ENCODE measurements at places on chromosomes 6 and 20. TPM values are rescaled to one million over a fixed set of nuclear protein-coding genes. Genes with fewer than 3 reads are reported as not detected.

Gene AIF1
- total RNA-seq, result not detected

Gene CTCFL
- not detected for total RNA-seq

Gene PDE10A
- 10.4 TPM for total RNA-seq

Gene FAM83B
- not detected for total RNA-seq

Gene CD40
- not detected for total RNA-seq

Gene PAX1
- total RNA-seq, result not detected

Gene DAAM2
- 137 TPM for total RNA-seq

Gene PRR18
- total RNA-seq, result 0.70 TPM

Gene BPIFB6
- total RNA-seq, result not detected

GRCh38 chr6:168124158-168124557 is 45.1 kb upstream of the FRMD1 start:
- H3K27me3 ChIP-seq, result peaks cover 10% of the 10 kb centered on the region
- no peaks in the 10 kb centered on the region for H3K36me3 ChIP-seq
- no peak overlapping the region for H3K4me3 ChIP-seq
- H3K27ac ChIP-seq, result no peak overlapping the region

- DNase-seq, result no peak
- no peaks in the 10 kb centered on the region for H3K36me3 ChIP-seq
- no peaks in the 10 kb centered on the region for H3K4me1 ChIP-seq
- no peaks in the 10 kb centered on the region for H3K27me3 ChIP-seq
Measured at GRCh38 chr20:19288636-19289035, 76.2 kb downstream of the SLC24A3 start.

GRCh38 chr6:107538856-107539387 is 49.0 kb downstream of the SOBP start:
- H3K27me3 ChIP-seq, result no peaks in the 10 kb centered on the region
- peaks cover 41% of the 10 kb centered on the region for H3K4me1 ChIP-seq
- no peak overlapping the region for H3K4me3 ChIP-seq
- DNase-seq, result no peak
- no peak overlapping the region for H3K27ac ChIP-seq

DNA sequence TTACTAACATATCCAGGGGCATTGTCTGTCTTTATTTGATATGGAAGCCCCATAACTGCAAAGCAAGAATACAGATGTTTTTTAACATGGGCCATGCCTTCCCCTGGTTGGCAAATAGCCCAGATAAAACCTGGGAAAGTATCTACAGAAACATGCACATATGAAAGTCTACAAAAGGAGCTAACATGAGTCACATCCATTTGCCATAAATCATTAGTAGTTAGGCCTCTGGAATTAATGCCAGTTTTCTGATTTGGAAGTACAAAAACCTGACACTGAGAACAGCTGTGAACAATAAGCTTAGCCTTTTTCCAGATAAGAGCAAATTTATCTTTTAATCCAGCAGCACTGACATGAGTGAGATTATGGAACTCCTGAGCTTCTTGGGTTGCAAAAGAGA is 418.0 kb upstream of the IMPG1 start:
- no peaks in the 10 kb centered on the region for H3K27me3 ChIP-seq
- peaks cover 3% of the 10 kb centered on the region for H3K36me3 ChIP-seq
- H3K4me3 ChIP-seq, result no peak overlapping the region

DNA sequence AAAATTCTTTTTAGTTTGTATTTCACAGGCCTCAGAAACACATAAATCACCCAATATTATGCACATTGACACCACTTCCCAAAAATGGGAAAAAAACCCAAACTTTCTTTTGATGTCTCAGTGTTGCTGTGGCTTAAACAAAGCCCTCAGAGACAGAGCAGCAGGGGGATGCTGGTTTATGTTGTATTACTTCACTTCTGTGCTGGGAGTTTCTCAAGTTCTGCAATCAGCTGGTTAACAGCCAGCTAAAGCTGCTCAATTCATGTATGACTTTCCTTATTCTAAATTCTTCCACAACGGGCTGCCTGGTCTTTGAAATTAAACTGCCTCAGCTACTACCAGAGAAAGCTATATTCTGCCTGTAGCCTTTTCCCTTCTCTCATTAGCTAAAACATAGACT is 5.6 kb downstream of the FILIP1 start:
- peak overlapping the region; percentile 31 for H3K4me3 ChIP-seq
- no peaks in the 10 kb centered on the region for H3K36me3 ChIP-seq
- no peaks in the 10 kb centered on the region for H3K27me3 ChIP-seq
- peaks cover 45% of the 10 kb centered on the region for H3K4me1 ChIP-seq

DNA sequence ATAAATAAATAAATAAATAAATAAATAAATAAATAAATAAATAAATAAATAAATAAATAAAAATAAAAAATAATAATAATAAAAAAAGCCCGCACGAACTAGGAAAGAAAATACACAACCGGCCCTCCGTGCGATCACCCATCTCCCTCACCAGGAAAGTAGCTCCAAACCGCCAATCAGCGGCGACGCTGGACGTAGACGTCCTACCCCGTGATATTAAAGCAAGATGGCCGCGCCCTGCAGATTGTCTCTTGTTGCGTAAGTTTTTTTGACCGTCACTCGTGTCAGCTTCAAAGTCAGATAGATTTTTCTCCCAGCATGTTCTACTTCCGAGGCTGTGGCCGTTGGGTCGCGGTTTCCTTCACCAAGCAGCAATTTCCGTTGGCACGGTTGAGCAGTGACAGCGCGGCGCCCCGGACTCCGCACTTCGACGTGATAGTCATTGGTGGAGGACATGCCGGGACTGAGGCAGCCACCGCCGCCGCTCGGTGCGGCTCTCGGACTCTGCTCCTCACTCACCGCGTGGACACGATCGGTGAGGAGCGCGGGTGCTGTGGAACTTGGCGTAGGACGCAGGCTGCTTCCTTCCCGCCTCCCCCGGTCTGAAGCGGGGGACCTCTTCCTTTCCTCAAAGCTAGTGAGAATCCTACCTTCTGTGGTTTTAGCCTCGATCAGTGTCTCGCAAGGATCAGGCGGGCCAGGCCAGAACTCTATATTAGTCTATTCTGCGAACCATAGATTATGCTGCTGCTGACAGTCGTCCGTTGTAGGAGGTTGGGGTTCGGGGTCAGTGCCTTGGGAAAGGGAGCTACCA is at the start of gene MTO1:
Gene MTO1 (plus strand): TSS at position 201 of the 814 bp plus-strand sequence. CDS start 118 bp downstream, at position 319.
- peak; percentile 94 for DNase-seq
- peak within 1 kb of the TSS; percentile 100 for H3K27ac ChIP-seq
- H3K4me1 ChIP-seq, result peaks cover 18% of the 10 kb centered on the region
- no peaks in the 10 kb centered on the region for H3K27me3 ChIP-seq

- DNase-seq, result no peak
- peaks cover 54% of the 10 kb centered on the region for H3K27me3 ChIP-seq
- H3K27ac ChIP-seq, result no peak overlapping the region
- H3K4me1 ChIP-seq, result peaks cover 2% of the 10 kb centered on the region
- no peak overlapping the region for H3K4me3 ChIP-seq
- no peaks in the 10 kb centered on the region for H3K36me3 ChIP-seq
Measured at GRCh38 chr20:40519918-40520317, 169.1 kb downstream of the MAFB start.

GRCh38 chr20:11987526-11987925 is 69.8 kb downstream of the BTBD3 start:
- H3K36me3 ChIP-seq, result no peaks in the 10 kb centered on the region
- peaks cover 4% of the 10 kb centered on the region for H3K27me3 ChIP-seq
- H3K4me1 ChIP-seq, result no peaks in the 10 kb centered on the region
- DNase-seq, result no peak

DNA sequence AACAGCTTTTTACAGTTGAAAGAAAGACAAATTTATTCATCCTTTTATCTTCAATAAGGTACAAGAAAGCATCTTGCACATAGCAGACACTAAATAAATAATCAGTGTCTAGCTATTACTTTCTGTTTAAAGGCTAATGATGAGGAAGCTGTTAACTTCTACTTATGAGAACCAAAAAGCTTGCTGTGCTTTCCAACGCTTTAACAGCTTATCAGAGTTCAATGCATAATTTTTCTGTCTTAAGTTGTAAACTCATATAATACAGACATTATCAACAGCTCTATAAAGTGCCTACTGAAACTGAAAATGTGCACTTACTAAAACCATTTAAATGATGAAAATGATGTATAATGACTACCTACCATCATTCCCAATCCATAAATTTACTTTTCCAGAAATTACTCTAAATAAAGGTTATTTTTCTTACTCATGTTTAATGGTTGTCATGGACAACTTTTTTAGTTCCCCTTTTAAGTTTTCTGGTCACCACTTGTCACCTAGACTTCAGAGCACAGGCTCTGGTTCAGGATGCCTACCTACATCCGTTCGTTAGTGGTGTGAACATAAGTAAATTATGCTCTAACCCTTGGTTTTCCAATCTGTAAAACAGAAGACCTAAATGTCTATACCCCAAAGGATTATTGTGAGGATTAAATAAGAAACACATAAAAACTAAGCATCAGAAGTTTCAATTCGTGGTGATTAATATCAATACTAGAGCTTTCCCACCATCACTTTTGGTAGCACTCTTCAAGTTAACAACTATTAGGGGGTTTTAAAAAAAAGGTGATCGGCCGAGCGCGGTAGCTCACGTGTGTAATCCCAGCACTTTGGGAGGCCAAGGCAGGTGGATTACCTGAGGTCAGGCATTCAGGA is 8.0 kb downstream of the PNISR start:
- no peaks in the 10 kb centered on the region for H3K27me3 ChIP-seq
- H3K36me3 ChIP-seq, result no peaks in the 10 kb centered on the region
- no peak overlapping the region for H3K4me3 ChIP-seq

- H3K4me3 ChIP-seq, result no peak overlapping the region
- peaks cover 7% of the 10 kb centered on the region for H3K27me3 ChIP-seq
- DNase-seq, result no peak
- no peak overlapping the region for H3K27ac ChIP-seq
Measured at GRCh38 chr20:60395991-60396390, 437.8 kb downstream of the CDH26 start.

- H3K4me1 ChIP-seq, result peaks cover 39% of the 10 kb centered on the region
- no peaks in the 10 kb centered on the region for H3K27me3 ChIP-seq
- no peak for DNase-seq
Measured at GRCh38 chr6:149897855-149898744, at the start of gene RAET1E. Gene RAET1E, minus strand, starts transcription at chr6:149898113. Its CDS starts 7,212 bp downstream, at chr6:149890901.

DNA sequence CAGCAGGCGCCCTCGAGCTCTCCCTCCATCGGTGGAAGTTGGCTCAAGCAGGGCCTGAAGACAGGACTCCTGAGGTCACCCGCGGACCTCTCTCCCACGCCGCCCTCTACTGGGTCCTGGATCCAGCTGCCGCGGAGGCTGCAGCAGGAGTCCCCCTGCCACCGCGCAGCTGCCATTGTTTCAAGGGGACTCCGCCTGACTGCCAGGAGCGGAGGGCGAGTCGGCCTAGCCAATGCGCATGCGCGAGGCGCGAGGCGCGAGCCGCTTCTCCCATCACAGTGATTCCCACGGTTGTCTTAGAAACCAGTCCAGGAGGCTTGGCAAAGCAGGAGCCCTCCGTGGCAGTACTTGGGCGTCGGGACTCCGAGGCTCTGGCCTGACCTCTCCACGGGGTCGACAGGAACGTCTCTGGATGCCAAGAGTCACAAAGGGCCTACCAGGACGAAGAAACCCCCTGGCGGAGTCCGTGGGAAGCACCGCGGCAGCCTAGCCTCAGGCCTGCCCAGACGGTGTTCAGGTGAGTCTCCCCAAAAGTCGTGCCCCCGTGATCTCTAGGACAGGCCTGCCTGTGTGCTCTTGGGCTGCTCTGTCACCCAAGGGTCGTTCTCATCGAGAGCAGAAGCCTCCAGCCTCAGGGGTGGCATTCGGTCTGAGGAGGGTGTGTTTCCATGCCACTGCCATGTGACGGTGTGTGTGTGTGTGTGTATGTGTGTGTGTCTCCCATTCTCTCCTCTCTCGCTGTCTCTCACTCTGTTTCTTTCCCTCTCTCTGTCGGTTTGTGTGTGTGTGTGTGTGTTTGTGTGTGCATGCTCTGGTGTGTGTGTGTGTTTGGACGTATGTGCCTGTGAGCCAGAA is 290.6 kb upstream of the ZNF337 start:
- H3K27me3 ChIP-seq, result peaks cover 5% of the 10 kb centered on the region
- peaks cover 2% of the 10 kb centered on the region for H3K36me3 ChIP-seq
- H3K4me1 ChIP-seq, result no peaks in the 10 kb centered on the region
- H3K27ac ChIP-seq, result no peak overlapping the region

GRCh38 chr6:80098392-80098791 is 8.1 kb upstream of the BCKDHB start:
- H3K27ac ChIP-seq, result no peak overlapping the region
- H3K4me1 ChIP-seq, result no peaks in the 10 kb centered on the region
- no peaks in the 10 kb centered on the region for H3K36me3 ChIP-seq
- H3K4me3 ChIP-seq, result no peak overlapping the region

DNA sequence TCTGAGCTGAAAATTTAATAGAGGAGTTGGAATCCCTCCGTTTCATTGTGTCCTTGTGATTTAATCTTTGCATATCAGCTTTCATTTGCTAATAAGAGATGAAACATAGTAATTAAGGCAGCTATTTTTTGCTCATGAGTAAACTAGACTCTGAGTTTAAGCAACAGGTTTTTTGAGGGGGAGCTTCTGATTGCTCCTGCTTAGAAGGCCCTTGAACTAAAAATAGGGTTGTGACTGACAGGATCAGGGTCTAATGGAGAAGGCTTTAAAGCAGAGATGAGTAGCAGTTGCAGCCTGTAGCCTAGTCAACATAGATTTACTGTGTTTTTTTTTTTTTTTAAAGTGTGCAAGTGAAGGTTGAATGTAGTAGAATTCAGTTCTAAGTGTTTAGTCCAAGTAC is 17.4 kb downstream of the HSF2 start:
- no peak overlapping the region for H3K4me3 ChIP-seq
- H3K27ac ChIP-seq, result no peak overlapping the region
- peaks cover 16% of the 10 kb centered on the region for H3K36me3 ChIP-seq
- no peak for DNase-seq

GRCh38 chr6:161233986-161234661 is 39.7 kb downstream of the AGPAT4 start:
- H3K4me1 ChIP-seq, result peaks cover 42% of the 10 kb centered on the region
- peak overlapping the region; percentile 92 for H3K27ac ChIP-seq

DNA sequence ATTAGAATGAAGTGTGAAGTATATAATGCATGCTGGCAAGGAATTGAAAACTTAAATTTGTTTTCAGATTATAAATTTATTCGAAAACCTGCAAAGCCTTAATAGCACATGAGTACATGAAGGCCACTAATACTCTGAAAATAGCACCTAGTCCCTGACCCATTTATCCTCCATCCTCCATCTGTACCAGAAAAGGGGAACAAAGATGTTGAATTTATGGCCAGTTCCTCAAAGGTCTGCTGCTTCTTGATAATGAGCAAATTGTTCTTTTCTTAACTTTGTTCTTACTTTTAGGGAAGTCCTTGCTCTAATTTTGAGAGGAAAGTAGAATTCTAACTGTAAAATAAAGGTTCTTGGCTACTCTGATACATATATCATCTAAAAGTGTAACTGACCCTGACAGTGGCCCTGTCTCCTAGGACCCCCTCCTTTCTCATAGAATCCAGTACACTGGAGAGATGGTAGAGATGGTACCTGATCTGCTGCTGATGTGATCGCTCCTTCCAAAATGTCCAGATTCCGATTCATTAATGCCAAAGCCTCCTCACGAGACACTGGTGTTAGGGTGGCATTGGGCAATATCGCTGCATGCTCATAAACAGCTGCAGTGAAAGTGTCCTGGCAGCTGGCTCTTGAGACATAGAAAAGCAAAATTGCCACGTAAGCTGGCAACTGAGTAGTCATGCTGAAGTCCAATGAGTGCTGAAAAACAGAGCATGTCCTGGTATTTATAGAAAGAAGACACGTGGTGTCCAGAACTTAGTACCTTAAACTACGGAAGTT is at the start of gene VNN1:
Gene VNN1 (minus strand): TSS at position 704 of the 783 bp plus-strand sequence. CDS start 20 bp downstream, at position 684.
- H3K4me1 ChIP-seq, result no peaks in the 10 kb centered on the region
- H3K36me3 ChIP-seq, result no peaks in the 10 kb centered on the region
- H3K27ac ChIP-seq, result no peak within 1 kb of the TSS
- DNase-seq, result no peak

All from chondrocyte (in vitro differentiated cells).